ENCODE measurements at places on chromosomes 13 and 19.

GRCh38 chr13:62176051-62176450 lies 760.4 kb upstream of the PCDH20 start:
- DNase-seq, result no peak

DNA sequence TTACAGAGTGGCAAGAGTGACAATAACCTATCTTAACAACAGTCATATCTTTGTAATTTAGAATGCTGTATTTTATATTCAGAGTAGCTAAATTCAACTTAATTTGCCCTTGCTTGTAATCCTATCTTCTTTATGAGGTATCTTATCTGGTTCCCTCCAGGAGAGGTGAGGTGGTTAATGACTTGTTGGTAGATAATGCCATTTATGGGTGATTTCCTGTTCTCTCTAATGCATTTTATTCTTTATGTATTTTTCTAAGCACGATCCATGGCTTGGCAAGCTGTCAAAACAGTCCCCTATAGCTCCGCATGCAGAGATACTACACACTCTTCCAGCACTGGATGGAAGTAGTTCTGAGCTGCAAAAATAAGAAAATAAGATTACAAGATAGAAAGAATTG lies 267.9 kb downstream of the LMO7 start:
- no peak for DNase-seq

- no peak for DNase-seq
Observed at GRCh38 chr13:37442996-37443395, 155.6 kb downstream of the POSTN start.

DNA sequence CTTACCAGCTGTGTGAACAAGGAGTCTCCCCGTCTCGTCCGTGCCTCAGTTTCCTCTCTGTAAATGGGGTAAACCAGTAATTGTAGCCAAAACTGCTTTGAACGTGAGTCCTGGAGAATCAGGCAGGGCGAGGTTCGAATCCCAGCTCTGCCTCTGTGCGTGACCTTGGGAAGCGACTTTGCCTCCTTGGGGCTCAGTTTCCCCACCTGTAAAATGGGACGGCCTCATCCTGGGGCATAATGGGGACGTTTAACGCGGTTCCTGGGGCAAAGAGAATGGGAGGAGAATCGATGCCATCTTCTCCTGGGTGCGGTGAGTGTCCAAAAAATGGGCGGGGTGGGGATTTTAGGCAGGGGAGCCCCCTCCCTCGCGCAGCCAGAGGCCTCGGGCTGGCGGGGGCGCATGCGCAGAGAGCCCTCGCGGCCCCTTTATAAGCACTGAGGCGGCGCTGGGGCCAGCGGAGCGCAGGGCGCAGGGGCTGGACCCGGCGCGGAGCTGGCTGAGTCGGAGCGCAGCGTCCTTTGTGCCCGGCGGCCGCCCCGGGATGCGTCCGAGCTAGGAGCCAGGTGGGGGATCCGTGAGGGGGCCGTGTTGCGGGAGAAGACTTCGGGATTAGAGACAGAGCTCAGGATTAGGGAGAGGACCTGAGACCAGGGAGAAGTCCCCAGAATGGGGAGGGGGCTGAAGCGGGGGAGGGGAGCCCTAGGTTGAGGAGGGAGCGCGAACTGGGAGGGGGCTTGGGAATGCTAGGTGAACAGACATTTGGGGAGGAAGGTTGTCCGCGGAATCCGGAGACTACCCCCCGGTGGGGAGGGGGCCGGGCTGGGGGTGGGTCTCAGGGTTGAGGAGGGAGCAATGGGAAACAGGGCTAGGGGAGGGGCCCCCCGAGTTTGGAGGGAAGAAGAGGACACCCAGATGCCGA lies at the start of gene NCAN:
TSS of gene NCAN (plus strand) at position 460 of the 922 bp plus-strand sequence. CDS start 4,996 bp downstream, outside the sequence.
- no peak for DNase-seq

DNA sequence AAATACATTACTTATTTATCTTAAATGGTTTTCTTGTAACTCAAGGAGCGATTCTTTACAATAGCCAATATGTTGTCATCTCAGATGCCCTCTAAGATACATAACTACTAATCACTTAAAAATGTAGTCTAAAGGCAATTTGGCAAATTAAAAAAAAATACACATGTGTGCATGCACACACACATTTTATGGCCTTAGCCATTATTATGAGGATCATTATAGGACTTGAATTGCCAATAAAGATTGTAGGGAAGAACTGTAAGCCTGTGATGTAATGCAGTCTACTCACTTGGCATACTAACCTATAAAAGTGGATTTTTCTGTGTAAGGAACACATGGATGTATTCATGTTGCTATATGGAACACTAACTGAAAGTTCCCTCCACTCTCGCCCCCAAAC lies 274.3 kb downstream of the SHISA2 start:
- DNase-seq, result no peak
